CD4-positive, alpha-beta T cell treated with Interferon alpha-2 for 1 hour (primary cell): ENCODE measurements at places on chromosomes 11 and 22.

DNA sequence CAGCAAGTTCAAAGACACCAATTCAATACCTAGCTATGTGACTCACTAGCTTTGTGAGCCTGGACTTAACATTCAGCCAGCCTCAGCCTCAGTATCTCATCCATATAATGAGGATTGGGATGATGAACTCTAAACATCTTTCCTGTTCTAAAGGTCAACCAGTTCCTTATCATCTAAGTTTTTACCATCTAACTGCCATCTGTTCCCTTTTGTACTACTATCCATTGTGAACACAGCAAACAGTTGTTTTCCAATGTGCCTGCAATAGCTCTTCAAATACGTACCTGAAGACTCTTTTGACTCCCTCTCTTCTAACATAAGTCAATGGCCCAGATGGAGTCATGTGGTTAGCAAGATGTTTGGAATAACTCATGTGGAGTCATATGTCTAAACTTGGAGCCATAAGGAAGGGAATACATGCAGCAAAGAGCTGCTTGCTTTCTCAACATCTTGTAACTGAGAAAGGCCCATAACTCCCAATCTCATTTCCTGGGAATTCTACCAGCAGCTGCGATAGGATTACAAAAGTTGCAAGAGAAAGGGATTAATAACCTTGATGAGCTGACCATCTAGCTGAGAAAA is 19.4 kb downstream of the SYTL2 start:
- DNase-seq, result no peak

GRCh38 chr11:96125400-96125799 is 201.5 kb upstream of the MTMR2 start:
- no peak for DNase-seq

DNA sequence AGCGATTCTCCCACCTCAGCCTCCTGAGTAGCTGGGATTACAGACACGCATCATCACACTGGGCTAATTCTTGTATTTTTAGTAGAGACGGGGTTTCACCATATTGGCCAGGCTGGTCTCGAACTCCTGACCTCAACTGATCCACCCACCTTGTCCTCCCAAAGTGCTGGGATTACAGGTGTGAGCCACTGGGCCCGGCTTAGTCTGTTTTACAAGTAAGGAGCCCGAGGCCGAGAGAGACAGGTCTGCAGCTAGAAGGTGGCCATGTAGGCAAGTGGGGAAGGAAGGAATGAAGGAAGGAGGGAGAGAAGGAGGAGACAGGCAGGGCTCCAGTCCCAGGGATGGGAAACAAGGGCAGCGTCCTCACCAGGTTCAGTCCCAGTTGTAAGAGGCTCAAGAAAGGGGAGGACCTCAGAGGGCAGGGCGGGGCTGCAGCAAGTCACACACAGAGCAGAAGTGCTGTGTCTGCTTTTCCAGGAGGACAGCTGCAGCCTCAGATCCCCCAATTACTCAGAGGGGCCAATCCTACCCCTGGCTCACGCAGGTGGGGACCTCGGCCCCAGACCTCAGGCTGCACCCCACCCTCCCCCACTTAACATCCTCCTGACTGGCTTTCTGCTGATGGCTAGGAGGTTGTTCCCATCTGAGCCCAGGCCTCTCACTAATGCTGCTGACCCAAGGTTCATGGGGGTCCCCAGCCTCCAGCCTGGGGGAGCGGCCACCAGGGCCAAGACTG is 53.8 kb upstream of the PRR5 start:
- DNase-seq, result no peak

DNA sequence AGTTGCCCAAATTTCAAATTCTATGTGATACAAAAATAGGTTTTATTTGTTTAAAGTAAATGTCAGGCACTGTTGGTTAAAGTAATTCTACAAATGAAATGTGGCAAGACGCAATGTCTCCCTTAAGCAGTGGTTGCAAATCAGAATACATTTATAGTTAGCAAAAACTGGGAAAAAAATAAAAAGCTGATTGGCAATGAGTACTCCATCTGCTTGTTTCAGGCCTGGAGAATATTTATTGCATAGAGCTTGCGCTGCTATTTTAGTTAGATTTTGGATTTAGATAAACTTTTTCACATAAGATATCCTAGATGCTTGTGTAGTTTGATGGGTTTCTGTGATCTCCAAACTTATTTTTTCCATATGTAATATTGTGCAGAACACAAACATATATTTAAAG is 224.0 kb upstream of the MPPED2 start:
- DNase-seq, result no peak

DNA sequence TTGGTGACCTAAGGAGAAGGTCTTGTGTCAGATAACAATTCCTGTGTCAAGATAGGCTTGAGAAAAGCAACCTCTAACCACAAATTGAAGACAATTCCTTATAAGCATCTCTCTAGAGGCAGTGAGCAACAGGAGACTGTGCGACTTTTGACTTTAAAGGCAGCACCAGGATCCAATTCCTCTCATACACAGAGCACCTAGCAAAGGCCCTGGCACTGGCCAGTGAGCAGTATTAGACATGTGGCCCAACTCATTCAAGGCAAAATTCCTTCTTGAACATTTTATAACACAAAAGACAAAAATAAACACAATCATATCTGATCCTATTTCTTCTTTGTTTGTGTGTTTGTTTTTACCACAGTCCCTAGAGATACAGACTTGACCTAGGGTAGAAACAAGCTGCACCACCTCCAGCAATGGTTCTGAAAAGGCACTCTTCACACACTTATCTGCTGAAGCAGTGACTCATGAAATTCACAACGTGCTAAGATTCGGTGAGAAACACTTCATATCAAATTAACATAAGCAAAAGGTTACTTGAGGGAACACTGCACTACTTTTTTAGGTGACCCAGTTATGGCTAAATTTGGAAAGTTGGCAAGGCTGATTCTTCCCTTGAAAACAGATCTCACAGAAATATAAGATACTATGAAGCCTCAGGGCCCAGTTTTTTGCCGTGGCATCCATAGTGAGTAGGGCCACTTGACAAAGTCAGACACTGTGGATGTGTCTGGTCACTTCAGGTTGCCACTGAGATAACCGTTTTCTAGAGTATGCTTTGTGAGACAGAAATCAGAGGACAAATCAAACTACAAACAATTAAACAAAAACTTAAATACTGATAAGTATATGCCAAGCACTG is 1018.9 kb downstream of the DLG2 start:
- no peak for DNase-seq

DNA sequence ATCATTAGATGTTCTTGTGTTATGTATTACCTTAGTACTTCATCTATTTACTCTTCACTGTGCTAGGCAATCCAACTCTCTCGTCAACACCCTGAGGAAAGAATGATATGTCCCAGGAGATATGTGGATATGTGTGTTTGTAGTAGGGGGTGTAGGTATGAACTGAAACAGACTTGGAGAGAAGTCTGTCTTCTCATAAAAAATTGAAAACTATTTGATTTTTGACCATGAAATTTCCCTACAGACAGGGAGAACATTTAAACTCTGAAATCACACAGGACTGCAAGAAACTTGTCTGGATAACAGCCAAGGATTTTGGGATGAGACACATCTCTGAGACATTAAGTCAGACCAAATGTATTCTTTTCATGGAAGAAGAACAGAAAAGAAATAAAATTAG is 967.0 kb upstream of the FAT3 start:
- no peak for DNase-seq

- no peak for DNase-seq
Observed at GRCh38 chr11:14809466-14809865, 82.6 kb downstream of the CYP2R1 start.

GRCh38 chr11:129937592-129938238 is 42.3 kb upstream of the NFRKB start:
- no peak for DNase-seq

GRCh38 chr22:19176732-19177131 is 1.8 kb downstream of the SLC25A1 start:
- no peak for DNase-seq

GRCh38 chr11:100734743-100735527 is 47.8 kb downstream of the ARHGAP42 start:
- DNase-seq, result no peak

DNA sequence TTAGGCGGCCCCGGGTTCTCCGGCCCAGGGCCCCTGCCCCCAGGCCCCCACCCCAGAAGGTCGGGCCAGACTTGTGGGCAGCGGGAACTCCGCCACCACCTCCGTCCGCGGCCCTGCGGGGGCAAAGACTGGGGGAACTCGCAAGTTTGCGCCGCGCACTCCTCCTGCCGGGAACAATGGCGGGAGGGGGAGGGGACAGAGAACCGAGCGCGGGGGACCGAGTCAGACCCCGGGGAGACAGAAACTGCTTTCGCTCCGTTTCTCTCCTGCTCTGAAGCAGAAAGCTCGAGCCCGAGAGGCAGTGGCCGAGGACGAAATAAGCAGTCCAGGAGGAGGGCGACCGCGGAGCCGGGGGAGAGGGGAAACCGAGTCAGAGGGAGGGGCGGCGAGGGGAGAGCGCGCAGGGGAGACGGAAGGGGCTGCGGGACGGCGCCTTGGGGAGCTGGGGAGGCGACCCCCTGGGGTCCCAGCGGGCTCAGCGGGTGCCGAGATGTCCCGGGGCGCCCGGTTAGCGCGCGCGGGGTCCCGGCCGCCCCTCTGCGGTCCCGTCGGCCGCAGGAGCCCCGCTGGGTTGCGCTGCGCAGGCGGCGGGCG is 555 bp downstream of the TP53I11 start:
- DNase-seq, result no peak

- no peak for DNase-seq
Observed at GRCh38 chr22:46102752-46103151, 47.6 kb upstream of the PPARA start.

DNA sequence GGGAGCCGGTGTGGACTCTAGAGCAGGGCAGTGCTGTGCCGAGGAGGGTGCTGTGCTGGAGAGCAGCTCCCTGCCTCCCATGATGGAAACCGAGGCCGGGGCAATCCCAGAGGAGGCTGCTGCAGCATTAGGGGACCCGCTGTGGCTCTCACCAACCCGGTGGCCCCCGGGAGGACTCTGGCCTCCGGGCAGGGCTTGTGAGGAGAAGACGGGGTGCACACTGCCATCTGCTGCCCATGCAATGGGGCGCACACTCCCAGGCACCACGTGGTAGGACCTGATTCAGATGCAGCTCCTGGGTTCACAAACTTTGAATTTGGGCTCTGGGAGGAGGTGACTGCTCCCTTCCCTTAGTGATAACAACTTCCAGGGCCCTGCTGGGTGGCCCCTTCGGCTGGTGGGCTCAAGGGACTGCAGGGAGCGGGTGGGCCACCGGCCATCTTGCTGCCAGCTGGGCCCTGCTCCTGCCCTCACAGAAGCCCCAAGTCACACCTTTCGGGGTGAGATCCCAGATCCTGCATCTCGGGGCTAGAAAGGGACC is 93.8 kb upstream of the FGF3 start:
- DNase-seq, result no peak

DNA sequence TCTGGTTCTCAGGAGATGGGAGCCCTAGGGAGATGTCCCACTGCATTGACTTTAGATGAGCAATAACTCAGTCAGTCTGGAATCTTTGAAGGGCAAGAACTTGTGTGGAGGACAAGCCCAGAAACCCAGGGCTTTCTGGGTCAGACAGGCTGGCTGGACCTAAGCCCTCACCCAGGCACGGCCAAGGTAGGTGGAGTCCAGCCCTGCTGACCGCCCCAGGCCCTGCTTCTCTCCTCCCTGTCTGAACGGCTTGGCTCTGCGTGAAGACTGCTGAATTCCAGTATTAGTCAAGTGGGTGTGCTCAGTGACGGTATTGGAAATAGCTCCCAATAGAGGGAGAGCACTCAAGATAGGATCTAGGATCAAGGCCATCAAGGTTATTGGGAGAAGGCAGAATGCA is 6.1 kb downstream of the CXCR5 start:
- no peak for DNase-seq

- no peak for DNase-seq
Observed at GRCh38 chr11:117946156-117946841, 17.1 kb upstream of the TMPRSS13 start.

- no peak for DNase-seq
Observed at GRCh38 chr11:21561581-21561980, 631.3 kb upstream of the ANO5 start.

DNA sequence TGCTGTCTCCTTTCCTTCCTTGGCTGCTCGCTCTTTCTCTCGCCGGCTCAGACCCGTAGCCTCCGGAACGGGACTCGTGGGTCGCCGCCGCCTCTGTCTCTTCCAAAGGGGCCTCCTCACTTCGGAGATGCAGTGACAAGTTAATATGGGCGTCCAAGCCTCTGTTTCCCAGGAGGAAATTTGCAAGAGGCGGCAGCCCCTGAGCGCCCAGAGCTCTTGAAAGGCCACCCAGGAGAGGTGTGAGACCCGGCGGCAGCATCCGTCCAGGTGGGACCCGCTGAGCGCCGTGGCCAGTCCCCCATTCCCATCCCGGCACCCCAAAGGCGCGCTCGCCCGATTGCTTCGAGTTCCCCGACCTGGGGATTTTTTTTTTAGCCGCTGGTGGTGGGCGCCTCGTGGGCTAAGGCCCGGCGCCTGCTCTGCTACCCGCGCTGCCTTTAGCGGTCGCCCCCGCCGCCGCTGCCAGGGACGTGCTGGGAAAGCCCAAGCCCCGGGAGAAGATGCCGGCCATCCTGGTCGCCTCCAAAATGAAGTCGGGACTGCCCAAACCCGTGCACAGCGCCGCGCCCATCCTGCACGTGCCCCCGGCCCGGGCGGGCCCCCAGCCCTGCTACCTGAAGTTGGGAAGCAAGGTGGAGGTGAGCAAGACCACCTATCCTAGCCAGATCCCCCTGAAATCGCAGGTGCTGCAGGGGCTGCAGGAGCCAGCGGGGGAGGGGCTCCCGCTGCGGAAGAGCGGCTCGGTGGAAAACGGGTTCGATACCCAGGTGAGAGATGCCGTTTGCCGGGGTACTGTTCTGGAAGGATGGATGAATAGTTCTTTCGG is 772 bp downstream of the NAV2 start:
- no peak for DNase-seq

DNA sequence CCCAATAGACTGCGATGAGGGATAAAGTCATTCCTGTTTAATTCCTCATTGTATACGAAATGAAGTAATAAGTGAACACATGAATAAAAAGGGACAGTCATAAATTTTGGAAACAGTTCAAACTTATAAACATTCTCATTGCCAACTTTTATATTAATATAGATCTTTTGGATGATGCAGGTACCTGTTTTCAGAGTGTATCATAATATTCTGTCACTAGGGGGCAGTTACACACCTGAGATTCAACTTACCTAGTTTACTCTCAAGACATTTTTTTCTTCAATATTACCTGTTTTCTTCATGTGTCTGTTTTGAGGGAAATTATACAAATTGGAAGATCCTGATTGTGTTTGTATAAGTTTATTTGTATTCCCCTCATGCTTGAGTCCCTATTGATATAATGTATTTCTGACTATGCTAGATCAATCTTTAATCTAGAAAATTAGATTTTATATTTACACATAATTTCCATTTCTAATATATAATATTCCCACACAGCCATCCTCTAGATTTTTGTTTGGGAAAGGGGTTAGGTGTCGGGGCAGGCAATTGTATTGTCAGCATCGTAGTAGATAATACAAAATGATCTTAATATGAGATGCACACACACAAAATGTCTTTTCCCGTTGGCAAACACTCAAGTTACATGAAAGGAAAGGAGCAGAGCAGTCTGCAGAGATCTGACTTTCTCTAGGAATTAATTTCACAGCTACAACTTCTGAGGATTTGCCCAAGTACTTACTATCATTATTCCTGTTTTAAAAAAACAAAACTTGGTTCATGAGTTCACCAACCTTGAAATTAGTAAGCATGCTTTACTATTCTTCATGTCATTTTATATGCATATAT is 18.4 kb downstream of the FDX1 start:
- DNase-seq, result peak; percentile 40

GRCh38 chr11:122521626-122522025 is 133.9 kb upstream of the UBASH3B start:
- no peak for DNase-seq
